ENCODE measurements at places on chromosomes 11 and 22. TPM values are rescaled to one million over a fixed set of nuclear protein-coding genes. Genes with fewer than 3 reads are reported as not detected.

SLC7A4 gene
- total RNA-seq: 2.0 TPM

OR5D16 gene
- not detected for total RNA-seq

SMTNL1 gene
- not detected for total RNA-seq

OR52E8 gene
- total RNA-seq: not detected

GPR83 gene
- 0.03 TPM for total RNA-seq
